Stimulated activated CD4-positive, alpha-beta T cell treated with anti-CD3 and anti-CD28 coated beads, Interleukin-1b, Interleukin-23, amount 100 ng/mL, for 4 hours (primary cell): ENCODE measurements at places on chromosomes 3 and 15.

DNA sequence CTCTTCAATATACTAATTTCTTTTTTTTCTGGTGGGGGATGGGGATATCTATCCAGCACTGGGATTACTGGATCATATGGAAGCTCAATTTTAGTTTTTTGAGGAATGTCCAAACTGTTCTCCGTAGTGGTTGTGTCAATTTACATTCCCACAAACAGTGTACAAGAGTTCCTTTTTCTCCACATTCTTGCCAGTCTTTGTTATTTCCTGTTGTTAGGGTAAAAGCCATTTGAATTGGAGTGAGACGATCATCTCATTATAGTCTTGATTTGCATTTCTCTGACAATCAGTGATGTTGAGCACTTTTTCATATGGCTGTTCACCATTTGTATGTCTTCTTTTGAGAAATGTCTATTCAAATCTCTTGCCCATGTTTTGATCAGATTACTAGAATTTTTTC lies 12.8 kb upstream of the WDR49 start:
- no peak for DNase-seq

DNA sequence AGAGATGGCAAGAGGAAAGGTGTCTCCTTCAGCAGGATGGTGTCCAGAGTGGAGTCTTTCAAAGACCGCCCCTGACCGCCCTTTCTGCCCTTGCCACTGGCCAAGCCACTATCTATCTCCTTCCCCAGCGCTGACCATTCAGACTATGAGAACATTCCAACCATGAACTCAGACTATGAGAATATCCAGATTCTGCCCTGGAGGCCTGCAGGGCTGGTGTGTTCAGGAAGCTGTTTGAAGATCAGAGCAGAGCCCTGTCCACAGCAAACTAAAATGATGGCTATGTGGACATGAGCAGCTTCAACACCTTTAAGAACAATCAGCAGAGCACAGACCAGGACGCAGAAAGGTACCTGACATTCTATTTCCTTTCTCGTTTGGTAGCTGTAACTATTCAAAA lies 57.3 kb upstream of the WNT7A start:
- no peak for DNase-seq

- DNase-seq, result no peak
These were observed 5.3 kb upstream of the LIPC start for GRCh38 chr15:58426501-58426900.

DNA sequence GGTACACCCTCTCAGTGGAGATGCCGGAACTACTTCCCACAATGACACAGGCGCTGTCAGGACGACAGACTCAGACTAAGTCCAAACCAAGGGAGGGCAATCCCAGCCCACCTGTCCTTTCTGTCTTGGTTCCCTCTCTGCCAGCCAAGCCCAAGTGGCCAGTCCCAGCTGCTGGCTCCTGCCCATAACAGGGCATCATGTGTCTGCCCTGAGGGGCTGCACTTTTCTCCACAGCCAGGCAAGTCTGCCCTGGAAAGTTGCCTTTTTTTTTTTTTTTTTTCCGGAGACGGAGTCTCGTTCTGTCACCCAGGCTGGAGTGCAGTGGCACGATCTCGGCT lies 20.0 kb upstream of the BCL2A1 start:
- DNase-seq, result no peak

GRCh38 chr15:66472176-66472999 lies 25.2 kb downstream of the SNAPC5 start:
- DNase-seq, result no peak

GRCh38 chr3:24986612-24987011 lies 441.5 kb upstream of the RARB start:
- DNase-seq, result no peak

- no peak for DNase-seq
These were observed 10.3 kb downstream of the SV2B start for GRCh38 chr15:91110407-91110806.

DNA sequence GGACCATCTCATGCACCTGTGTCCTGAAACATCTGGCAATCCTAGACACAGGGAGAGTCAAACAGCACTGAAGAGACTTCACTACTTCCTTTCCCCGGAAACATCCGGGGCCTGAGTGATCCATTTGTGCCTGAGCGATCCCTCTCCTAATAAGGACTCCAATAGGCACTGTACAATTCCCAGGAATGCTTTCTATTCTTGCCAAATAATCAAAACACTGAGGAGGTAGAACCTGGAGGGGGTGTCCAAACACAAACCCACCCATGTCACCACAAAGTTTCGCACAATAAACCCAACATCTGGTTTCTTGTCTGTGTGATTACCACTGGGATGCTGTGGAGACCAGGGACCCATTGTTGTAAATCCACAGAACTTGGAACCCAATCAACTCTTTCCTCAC lies 205.0 kb downstream of the OPA1 start:
- DNase-seq, result no peak

GRCh38 chr3:22565393-22565792 lies 637.7 kb upstream of the UBE2E2 start:
- DNase-seq, result no peak
